Sigmoid colon (tissue), 7 donors: ENCODE measurements at places on chromosomes 3 and 15. TPM values are rescaled to one million over a fixed set of nuclear protein-coding genes. Genes with fewer than 3 reads are reported as not detected.

CPA3 gene
- 3.0 TPM for total RNA-seq

IGSF10 gene
- 1.6 TPM for total RNA-seq

ATP10A gene
- total RNA-seq, result 7.2 TPM

GRCh38 chr15:70152070-70152480 is 54.4 kb upstream of the TLE3 start:
- DNase-seq, result peak; percentile 76

DNA sequence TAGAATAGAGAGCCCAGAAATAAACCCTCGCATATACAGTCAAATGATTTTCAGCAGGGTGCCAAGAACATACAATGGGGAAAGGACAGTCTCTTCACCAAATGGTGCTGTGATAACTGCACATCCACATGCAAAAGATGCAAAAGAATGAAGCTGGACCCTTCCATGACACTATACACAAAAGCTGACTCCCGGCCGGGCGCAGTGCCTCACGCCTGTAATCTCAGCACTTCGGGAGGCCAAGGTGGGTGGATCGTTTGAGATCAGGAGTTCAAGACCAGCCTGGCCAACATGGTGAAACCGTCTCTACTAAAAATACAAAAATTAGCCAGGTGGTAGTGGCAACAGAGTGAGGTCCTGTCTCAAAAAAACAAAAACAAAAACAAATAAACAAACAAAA is 43.2 kb upstream of the IQSEC1 start:
- no peak for DNase-seq
